ENCODE measurements at places on chromosomes 1 and 21.

DNA sequence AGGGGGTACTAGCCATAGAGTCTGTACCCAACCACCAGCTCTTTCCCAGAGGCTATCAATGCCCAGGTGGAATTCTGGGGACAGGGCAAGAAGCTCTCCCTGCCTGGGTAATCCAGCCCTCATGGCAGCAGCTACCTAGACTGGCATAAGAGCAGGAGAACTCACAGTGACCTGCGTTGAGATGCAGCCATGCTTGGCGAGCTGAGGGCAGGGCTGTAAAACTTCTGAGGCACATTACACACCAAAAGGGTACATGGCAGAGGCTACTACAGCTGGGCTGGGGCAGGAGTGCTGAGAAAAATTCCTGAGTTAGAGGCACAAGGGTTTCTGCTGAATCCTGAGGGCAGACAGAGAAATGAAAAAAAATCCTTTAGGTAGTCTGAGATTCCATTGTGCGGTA is 927.9 kb upstream of the B3GALT2 start:
- DNase-seq: no peak

- no peak for DNase-seq
Observed at GRCh38 chr1:242712248-242712647, 187.8 kb upstream of the PLD5 start.

GRCh38 chr21:16145479-16145878 is 415.7 kb downstream of the USP25 start:
- no peak for DNase-seq

- DNase-seq: peak; percentile 54
Observed at GRCh38 chr1:9291914-9292360, 757 bp upstream of the SPSB1 start.

GRCh38 chr1:27099135-27099586 is 55.8 kb downstream of the SLC9A1 start:
- no peak for DNase-seq

DNA sequence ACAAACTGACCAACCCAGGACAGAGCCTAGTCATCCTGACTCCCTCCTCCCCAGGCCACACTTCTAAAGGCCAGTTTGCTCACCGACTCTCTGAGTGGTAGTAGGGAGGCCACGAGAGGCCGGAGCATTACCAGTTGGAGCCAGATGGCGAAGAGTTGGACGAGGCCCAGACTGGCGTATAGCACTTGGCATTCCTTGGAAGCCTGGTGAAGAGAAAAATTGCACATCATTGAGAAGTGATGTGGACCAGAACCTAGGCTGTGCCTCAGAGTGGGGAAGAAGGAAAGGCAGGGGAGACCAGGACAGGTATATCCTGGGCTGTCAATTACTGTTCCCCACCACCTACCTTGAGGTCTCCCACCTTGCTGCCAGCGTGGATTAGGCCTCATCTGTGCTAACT is 12.2 kb downstream of the PABPC4 start:
- DNase-seq: no peak

DNA sequence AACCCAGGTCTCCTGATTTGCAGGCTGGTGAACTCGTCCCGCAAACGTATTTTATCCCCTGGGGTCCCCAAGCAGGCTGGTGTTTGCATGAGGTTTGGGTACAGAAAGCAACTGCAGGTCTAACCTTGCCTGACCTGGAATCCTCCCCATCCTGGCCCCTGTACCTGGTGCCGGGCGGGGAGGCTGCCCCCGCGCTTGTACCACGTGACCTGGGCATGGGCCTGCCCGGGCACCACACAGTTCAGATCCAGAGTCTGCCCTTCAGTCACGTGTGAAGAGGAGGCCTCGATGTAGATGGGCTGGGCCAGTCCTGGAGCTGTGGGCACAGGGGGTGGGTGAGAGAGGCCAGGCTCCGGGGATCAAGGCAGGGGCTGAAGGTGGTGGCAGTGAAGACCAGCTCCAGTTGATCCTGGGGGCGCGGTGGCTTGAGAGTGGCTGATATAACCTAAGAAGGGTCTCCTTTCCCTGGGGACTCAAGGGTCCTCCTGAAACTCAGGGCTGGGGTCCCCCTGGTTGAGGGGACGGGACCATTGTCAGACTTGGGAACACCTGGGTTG is 30.6 kb downstream of the LDLRAD2 start:
- DNase-seq: no peak

GRCh38 chr1:166174108-166174507 is 7.3 kb upstream of the FAM78B start:
- peak; percentile 33 for DNase-seq

GRCh38 chr1:93807311-93807930 is 71.6 kb downstream of the DNTTIP2 start:
- no peak for DNase-seq

- no peak for DNase-seq
Observed at GRCh38 chr1:118290046-118290445, 105.0 kb upstream of the SPAG17 start.

DNA sequence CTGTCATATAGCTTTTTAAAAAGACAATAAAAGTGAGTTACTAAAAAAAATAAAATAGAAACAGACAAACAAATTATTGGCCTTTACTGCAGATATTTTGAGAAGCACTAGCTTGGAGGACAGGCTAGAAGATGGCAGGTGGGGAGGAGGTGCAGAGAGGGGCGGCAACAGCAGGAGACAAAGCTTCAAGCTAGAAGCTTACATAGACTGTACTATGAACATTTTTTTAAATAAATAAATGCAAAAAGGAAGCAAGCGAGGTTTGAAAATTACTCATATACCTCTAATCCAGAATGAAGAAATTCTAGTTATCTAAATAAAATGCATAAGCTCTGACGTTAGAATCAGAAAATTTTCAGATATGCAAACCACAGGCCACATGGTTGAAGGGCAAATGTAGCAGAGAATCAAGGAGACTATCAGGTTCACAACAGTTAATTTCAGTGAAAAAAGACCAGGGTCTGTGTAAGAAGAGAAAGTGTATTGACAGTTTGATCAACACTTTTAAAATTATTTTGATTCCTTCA is 54.9 kb downstream of the NRIP1 start:
- DNase-seq: no peak

GRCh38 chr1:77938651-77939050 is 40.2 kb downstream of the FUBP1 start:
- no peak for DNase-seq

DNA sequence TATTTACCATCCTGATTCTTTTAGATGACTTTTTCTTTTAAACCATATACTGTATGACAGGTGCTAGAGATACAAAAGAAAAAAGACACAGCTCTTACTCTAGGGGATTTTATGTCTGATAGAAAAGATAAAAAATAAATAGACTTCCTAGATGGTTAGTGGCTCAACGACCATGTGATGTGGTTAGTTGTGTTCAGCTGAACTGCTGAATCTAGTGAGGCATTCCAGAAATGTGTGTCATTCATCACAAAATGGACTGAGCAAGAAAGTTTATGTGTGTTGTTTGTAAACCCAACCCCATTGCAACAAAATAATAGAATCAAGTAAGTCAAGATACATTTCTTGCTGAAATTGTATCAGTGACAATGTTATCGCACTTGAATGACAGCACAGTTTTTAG is 205.8 kb upstream of the LYPLAL1 start:
- no peak for DNase-seq

DNA sequence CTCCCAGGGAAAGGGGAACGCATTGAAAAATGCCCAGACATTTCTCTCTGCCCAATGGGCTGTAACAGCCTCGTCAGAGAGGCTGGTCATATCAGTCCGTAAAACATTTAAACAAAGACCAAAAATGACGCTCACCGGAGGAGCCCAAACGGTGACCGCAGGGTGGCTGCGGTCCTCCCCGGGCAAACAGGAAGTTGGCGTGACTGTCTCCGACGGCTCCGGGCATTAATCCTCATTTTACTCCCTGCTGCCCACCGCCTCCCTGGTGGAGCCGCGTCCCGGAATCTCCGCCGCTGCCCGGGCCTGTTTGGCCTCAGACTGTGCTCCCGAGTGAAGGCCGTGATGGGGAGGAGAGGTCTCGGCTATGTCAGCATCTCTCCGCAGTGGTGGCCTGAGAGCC is 9.9 kb downstream of the PRDM16 start:
- DNase-seq: no peak

DNA sequence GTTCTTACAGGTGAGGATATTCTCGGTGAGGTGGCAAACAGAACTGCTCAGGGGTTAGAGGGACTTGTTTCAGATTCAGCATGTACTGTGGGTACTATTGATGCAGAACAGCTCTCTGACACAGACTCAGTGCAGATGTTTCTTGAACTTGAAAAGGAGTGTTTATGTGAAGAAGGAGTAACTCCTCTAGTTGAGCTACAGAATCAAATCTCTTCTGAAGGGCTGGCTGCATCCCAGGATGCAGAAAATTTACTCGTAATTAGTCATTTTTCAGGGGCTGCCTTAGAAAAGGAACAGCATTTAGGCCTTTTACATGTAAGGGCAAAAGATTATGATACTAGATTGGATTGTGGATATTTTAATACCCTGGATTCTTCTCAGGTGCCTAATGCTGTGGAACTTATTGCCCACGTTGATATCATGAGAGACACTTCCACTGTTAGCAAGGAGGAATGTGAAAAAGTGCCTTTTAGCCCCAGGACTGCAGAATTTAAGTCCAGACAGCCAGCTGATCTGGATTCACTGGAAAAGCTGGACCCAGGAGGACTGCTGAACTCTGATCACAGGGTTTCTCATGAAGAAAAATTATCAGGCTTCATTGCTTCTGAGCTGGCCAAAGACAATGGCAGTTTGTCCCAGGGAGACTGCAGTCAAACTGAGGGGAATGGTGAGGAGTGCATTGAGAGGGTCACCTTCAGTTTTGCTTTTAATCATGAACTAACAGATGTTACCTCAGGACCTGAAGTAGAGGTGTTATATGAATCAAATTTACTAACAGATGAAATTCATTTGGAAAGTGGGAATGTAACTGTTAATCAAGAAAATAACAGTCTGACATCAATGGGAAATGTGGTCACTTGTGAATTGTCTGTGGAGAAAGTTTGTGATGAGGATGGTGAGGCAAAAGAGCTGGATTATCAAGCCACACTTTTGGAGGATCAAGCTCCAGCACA is 79.6 kb upstream of the BMP8A start:
- no peak for DNase-seq
